Pons (tissue), 1 donor: ENCODE measurements at places on chromosomes 16 and 17.

DNA sequence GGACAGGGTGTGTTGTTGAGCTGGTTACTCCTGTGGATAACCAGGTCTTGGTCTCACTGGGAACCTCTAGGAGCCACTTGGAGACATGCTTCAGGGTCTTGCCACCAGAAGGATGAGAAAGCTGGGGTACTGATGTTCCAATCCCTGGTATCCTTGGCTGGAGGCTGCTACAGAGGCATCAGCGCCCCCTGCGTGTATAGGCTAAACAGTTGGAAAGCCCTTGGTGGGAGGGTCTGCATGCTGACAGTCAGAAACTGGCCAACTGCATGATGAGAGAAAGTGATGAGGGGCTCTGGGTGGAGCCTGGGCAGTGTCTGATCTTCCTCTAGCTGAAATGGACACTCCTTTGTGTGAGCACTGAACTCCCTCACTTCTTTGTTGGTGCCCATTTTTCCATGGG is 536.9 kb downstream of the XYLT1 start:
- no peak for DNase-seq

- DNase-seq = no peak
Measured at GRCh38 chr17:51166987-51167931, 1.0 kb downstream of the NME2 start.

DNA sequence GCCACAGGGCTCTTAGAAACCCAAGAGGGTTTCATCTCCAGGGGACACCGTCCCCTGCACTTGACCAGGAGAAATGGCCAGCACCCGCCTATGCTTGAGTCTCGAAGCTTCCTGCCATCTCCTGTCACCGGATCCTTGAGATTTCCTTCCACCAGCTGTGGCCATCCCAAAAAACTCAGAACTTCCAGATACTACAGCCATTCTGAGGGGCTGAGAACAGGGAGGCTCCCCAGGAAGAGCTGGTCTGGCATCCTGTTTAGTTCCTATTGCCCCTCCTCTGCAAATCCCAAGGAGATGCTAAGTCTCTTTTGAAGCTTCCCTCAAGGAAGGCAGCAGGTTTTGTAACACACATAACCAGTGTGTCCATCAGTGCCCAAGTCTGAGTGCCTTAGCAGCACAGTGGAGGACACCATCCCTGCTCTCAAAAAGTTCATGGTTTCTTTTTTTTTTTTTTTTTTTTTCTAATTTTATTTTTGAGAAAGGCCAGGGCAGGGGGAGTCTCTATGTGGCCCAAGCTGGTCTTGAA is 2.0 kb downstream of the UBALD2 start:
- no peak for DNase-seq

- no peak for DNase-seq
Measured at GRCh38 chr16:76389126-76389525, 111.9 kb downstream of the CNTNAP4 start.

DNA sequence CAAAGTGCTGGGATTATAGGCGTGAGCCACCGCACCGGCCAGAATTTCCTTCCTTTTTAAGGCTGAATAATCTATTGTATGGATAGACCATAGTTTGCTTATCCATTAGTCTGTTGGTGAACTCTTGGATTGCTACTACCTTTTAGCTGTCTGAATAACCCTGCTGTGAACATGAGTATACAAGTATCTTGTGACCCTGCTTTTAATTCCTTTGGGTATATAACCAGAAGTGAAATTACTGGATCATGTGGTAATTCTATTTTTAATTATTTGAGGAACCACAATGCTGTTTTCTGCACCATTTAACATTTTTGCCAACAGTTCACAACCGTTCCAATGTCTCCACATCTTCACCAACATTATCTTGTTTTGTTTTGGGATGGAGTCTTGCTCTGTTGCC is 4.6 kb upstream of the OTOA start:
- DNase-seq = peak; percentile 58

DNA sequence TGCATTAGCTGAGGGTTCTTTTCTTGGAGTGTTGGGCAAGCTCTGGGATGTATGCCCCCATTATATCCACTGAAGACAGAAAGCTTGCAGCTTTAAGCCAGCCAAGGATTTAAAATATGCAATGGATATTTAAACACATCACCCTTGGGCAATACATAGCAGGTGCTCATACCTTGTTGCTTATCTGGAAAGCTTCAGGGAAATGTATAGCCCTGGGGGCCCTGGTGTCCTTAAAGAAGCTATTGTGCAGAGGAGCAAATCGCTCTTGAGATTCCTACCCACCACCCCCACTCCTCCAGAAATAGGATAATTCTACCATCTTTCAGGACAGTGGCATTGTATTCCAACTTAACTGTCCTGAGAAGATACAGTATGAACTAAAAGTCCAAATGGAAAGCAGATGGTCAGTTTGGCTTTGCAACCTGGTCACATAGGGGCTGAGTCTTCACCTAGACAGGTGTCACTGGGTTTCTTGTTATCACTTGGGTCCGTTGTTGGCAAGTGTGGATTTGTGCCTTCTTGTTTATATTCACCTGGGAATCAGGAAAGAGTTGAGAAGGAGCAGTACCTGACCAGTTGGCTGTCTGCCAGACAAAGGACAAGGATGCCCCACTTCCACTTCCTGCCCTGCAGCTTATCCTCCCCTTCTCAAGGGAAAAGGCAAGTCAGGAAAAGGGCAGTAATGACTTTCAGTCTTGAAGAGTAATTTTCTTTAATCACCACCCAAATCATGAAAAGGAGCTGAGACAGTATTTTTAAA is 3.4 kb downstream of the ANKRD40CL start:
- DNase-seq = no peak

- no peak for DNase-seq
Measured at GRCh38 chr17:59479141-59479540, 86.3 kb upstream of the DHX40 start.

DNA sequence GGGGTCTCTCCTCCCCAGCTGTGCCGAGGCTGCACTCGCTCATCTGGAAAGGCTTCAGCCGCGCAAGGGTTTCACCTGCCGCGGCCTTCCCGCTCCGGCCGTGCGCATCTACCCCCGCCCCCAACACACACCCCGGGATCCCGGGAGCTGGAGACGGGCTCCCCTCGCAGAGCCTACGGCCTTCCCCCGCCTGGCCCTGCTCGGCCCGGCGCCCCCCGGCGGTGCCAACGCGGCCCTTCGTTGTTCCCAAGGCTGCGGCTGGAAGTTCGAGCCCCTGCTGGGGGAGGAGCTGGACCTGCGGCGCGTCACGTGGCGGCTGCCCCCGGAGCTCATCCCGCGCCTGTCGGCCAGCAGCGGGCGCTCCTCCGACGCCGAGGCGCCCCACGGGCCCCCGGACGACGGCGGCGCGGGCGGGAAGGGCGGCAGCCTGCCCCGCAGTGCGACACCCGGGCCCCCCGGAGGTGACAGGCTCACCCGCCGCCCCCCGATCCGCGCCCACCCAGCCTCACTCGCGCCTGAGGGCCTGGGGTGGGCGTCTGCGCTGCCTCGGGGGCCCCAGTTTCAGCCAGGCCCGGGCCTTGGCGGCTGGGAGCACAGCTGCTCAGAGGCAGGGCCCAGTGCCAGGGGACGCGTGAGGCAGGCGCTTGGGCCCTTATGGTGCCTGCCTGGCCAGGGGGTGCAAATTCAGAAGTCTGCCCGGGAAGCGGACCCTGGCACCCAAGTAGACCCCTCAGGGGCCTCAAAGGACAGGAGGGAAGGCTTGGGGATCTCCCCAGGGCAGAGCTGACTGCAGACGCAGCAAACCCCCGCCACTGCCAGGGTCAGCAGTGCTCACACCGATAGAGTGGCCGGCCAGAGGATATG is 11.2 kb downstream of the GALK1 start:
- no peak for DNase-seq

GRCh38 chr17:45844695-45845375 is at the start of gene SPPL2C:
Gene SPPL2C (plus strand): TSS chr17:45844881. CDS start chr17:45844907, 26 bp downstream.
- no peak for DNase-seq

GRCh38 chr17:72496461-72496860 is 375.6 kb downstream of the SOX9 start:
- DNase-seq = no peak

DNA sequence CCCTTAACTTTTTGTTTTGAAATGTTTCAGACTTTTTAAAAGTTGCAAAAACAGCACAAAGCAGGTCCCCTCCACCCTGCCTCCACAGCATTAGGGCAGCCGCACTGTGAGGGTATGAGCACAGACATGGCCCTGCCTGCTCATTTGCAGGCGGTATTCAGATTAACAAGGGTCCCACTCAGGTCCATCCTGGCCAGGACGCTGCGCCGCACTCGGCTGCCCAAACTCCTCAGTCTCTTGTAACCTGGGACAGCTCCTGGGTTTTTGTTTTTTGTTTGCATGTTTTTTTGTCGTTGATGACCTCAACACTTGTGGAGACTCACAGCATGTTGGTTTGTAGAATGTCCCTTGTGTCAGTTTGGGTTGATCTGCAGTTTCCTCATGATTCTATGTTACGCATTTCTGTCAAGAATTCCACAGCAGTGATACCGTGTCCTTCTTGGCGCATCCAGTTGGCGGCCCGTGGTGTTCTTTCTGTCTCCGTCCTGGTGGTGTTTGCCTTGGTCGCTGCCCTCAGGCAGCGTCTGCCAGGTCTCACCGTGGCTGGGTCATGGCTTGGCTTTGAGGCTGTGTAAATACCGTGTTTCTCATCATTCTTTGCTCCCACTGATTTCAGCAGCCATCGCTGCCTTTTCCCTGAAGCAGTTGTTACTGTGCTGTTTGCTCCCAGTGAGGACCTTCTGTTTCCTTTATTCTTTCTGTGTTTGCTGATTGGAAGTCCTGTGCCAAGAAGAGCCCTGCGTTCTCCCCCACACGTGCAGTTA is 18.5 kb downstream of the CRAMP1 start:
- no peak for DNase-seq

- no peak for DNase-seq
Measured at GRCh38 chr17:65742403-65743307, 181.2 kb upstream of the AXIN2 start.

- DNase-seq = no peak
Measured at GRCh38 chr17:75394332-75394918, 11.1 kb downstream of the GRB2 start.

DNA sequence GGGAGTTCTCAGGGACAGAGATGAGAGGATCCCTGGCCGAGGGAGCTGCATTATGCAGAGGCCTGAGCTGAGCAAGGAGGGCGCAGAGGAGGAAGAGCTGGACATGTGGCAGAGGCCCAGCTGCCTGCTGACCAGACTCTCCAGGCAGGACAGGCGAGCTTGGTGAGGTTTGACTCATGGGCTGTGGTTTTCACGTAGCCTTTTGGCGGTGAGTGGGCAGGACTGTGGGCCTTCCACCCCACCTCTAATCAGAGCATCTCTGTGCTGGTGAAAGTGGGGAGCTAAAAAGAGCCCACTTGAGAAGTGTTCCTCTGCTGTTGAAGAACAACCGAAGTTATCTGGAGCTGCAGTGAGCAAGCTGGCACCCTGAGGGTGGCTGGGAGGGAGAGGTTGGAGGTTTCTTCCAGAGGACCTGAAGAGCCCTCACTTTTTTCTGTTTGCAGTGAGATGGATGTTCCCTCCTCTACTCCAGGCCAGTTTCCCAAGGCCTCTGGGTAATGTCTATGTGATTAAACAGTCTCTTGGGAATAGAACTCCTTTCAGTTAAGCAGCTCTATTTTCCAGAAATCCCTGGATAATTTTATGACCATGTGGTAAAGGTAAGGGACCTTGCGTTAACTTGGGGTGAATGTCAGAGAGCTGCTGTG is 11.9 kb downstream of the EPN2 start:
- DNase-seq = peak; percentile 81

DNA sequence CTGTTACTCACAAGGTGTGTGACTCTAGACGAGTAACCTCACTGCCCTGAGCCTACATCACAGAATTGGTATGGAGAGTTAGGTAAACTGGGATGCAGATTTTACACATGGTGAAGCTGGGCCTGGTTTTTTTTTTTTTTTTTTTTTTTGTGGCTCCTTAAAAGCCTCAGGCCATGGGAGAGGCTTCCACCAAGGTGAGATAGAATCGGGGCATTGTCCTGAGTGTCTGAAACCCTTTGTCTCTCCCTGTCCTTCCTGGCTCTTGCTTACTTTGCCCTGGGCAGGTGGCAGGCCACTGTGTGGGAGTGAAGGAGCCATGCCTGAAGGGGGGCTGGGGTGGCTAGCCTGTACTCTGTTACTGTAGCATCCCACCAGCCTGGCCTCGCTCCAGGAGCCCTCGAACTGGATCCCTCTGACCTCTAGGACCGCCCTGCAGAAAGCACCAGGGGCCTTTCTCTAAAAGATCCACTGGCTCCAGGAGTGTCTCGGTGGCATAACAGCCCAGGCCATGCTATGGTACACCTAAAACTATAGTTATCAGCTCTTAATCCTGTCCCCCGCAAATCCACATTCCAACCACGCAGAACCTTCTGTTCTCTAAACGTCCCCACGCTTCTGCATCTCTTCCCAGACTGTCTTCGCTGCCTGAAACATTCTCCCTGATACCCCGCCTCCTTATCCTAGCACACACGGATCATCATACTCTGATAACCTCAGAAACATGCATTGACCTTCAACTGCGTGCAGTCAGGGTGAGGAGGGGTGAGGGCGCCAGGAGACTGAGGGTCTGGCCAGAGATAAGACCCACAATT is 1.7 kb upstream of the SLC13A2 start:
- no peak for DNase-seq

DNA sequence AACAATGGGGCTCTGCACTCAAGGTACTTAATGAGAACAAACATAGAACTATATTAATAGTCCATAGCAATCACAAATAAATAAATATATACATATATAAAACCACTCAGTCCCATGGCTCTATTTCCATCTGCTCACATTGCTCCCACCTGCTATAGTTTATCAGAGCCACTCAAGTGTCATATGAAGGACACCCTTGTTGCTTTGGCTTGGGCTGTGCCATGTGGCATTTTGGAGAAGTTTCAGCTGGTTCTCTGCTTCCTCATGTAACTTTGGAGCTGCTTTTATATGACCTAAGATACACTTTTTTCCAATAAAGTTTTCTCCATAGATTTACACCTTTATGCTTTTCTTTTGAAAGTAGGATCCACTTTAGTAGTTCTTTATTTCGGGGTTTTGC is 126.4 kb downstream of the KCNJ2 start:
- no peak for DNase-seq

GRCh38 chr17:10151667-10152496 is 46.5 kb downstream of the GAS7 start:
- peak; percentile 86 for DNase-seq

DNA sequence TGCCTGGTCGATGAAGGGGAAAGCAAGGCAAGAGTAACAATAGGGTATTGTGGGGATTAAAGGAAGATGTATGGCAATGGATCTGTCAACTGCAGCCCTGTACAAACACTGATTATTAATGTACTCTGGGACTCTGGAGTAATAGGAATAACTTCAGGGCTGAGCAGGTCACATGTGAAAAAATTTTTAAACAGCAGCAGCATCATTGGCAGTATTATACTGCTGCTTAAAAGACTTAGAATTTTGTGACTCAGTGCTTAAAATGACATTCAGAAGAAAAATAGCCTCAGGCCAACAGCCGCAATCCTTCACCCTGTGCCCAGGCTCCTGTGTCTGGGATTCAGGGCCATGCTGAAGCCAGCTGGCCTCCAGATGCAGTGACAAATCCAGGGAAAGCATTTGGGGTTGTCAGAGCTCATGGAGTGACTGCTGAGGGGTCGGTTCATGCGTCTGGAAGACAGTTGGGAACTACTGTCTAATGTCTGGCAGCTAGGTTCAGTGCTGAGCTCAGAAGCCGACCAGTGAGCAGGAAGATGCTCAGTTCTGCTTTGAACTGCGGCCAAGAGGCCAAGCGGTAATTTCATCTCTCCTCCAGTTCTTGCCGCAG is 22.2 kb downstream of the TEX2 start:
- DNase-seq = peak; percentile 56
